ENCODE measurements at places on chromosomes 5 and 9. TPM values are rescaled to one million over a fixed set of nuclear protein-coding genes. Genes with fewer than 3 reads are reported as not detected.
A peak's percentile ranks its signal among the peaks of the same experiment; 100 is the strongest.

The GAPT gene
- polyA plus RNA-seq: 1.3 TPM

The GNA14 gene
- 6.4 TPM for polyA plus RNA-seq

The GRM6 gene
- polyA plus RNA-seq: 0.49 TPM

The ZNF883 gene
- 10.9 TPM for polyA plus RNA-seq

The CCL21 gene
- 10.0 TPM for polyA plus RNA-seq

The IFNE gene
- polyA plus RNA-seq: 0.20 TPM

The RNF183 gene
- 9.5 TPM for polyA plus RNA-seq

- no peak for DNase-seq
Measured at GRCh38 chr9:133882849-133883755, 109.0 kb downstream of the VAV2 start.

GRCh38 chr5:111755942-111756381 is 1.0 kb downstream of the NREP start:
- no peak for DNase-seq

DNA sequence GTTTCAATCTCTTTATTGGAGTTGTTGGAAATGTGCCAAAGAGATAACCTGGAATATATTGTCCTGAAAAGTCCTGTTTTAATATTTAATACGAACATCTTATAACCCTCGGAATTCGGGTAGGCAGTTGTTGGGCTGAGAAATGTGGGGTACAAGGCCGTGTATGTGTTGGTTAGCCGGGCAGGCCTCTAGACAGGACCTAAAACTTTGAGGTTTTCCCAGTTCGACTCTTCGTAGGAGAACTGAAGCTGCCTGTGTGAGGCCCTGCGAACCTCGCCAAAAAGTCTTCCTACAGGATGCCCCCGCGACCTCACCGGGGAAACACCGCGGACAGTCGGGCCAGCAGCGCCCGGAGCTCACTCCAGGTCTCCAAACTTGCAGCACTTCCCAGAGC is 583 bp upstream of the TJP2 start:
- DNase-seq: no peak

- DNase-seq: no peak
Measured at GRCh38 chr5:143737062-143737461, 74.9 kb upstream of the HMHB1 start.

DNA sequence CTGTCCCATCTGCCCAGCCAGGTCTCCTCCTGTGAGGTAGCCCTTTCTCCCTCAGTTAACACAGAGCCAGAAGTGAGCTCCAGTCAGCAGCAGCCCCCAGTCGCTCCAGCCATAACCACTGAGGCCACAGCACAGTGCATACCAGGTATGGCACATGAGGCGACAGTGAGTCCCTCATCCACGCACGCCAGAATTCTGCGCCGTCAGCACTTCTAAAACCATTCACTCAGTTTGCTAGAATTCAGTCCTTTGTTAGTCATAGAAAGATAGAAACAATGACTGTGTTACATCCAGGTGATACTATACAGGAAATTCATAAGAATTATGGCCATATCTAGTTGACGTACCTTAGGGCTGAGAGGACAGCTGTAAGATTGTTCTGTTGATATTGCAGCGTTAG is 88.5 kb downstream of the KIAA1958 start:
- DNase-seq: no peak

DNA sequence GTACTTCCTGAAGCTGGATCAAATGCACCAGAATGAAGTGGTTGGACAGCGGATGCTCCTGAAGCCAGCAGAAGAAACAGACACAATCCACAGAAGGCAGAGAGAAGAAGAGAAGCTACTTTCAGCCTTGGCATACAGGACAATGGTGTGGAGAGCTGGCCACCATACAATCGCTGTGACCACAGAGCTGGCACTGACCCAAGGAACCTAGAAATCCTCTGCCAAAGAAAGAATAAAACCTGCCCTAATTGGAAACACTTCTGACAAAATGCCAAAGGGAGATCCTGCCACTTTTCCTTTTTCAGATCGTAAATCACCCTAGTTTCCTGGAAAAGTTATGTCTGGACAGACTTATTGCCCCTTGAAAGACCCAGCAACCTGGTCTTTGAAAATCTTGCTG is 77.8 kb downstream of the BAAT start:
- no peak for DNase-seq

DNA sequence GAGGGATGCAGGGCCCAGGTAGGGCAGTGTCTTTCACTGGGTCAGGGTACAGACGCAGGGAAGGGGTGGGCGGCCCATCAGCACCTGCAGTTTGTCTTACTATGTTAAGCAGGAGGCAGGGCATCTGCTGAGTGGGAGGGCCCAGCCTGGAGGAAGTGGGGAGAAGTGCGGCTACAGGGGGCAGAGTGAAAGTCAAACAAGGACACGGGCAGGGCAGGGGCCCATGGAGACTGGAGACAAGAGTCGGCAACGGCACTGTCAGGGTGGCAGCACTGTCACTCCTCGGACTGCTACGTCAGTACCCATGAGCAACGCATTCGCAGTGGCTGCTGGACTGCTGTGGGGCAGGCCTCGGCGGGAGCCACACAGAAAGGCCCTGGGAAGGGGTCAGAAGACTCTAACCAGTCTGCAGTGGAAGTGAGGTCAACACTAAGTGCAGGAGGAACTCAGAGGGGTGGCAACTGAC is 19.7 kb downstream of the CAMSAP1 start:
- no peak for DNase-seq

GRCh38 chr5:58040846-58041245 is 419.0 kb downstream of the PLK2 start:
- DNase-seq: no peak

- DNase-seq: no peak
Measured at GRCh38 chr5:65779643-65780042, 57.6 kb downstream of the NLN start.

DNA sequence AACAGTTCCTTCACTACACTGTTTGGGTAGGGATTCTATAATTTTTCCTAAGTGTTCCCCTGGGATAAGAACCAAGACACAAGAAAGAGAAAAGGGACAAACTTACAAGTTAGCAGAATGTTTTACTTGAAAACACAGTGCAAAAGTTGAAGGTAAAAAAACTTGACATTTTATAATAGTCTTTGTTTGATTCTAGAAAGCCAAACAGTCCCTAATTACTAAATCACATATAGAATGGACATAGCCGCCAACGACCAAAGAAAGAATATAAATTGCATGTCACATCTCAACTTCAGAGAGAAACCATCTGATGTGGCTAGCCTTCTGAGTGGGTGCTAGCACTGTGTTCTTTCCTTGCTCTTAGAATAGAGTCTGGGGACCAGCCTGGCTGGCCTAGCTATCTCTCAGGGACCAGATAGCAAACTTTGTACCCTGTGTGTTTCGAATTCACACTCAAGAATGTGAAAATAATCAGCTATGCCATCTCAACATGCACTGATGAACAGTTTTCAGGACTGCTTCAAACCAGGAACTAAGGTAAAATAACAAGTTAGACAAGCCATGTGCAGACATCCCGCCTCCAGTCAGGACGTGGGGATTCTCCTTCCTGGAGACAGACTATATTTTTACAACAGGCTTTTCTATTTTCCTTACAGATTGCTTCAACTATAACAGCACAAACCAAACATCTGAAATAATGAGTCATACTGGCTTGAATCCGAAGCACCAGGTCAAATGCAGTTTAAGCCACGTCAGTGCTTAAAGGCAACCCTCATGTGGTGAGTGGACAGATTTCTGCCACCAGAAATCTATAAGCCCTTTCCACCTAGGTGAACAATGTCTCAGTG is 53.7 kb downstream of the LHFPL2 start:
- no peak for DNase-seq

- DNase-seq: no peak
Measured at GRCh38 chr9:119537138-119537537, 167.9 kb upstream of the BRINP1 start.

GRCh38 chr5:57665146-57665936 is 182.7 kb upstream of the ACTBL2 start:
- DNase-seq: no peak

DNA sequence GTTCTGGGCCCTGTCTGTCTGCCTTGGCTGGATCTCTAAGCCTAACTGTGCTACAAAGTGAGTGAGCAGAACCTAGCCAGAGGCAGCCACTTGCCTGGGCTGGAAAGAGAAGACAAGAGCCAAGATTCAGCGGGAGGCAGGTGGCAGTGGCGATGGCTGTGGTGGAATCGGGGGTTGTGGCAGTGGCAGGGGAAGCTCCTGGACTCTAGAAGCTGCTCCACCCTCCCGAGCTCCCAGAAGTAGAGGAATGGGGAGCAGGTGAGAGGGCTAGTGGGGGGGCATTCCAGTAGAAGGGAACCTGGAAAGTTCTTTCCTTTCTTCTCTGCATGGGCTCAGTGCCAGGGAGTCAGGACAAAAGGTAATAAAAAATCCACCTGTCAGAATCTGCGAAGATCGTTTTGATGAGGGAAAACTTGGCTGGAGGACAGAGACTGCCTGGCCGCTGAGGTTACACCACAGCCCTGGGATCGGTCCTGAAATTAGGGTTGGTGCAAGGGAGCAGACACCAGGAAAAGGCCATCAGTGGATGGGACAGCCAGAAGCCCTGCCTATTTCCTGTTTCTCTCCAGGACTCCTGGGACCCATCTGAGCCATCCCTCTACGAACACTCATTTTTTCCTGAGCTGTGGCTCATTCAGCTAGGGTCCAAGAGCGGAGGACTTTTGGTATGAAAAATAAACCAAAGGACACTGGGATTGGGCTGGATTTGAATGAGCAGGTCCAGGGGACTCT is 1.6 kb downstream of the CRAT start:
- DNase-seq: no peak

- no peak for DNase-seq
Measured at GRCh38 chr5:119954106-119954505, 324.7 kb downstream of the FAM170A start.

DNA sequence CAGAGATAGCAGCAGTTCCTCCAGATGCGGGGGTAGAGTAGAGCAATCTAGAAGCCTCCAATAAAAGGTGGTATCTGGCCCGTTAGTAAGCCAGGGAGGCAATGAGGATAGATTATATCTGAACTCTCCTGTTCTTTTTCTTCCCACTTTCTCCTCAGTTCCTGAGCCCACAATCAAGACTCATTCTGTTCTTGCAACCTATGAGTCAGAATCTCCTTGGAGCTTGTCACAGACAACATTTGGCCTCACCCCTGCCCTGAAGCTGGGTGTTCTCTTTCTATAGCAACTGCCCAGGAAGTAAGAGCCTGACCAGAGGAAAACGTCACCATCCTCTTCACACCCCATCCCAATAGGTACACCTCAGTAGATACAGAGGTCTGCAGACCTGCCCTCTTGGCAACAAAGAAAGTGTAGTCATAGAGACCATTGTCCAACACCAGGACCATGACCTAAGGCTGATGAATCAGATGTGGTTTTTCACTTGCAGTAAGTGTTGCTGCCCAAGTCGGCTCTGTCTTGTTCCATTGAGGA is 76.3 kb upstream of the PCA3 start:
- no peak for DNase-seq

DNA sequence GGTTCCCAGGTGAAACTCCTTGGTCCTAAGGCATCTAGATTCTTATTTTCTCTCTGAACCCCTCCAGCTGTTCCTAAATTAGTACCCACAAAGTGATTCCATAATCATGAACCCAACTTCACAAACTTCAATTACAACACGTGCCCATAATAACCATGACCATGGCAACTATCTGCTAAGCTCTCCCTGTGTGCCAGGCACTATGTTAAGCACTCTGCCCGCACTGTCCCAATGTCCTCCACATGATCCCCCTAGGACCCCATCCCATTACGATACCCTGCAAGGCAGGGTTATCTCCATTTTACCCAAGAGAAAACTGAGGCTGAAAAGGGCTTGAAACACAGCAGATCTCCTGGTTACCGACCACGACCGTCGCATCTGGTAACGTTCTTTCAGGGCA is 25.3 kb upstream of the ZNF622 start:
- DNase-seq: no peak

DNA sequence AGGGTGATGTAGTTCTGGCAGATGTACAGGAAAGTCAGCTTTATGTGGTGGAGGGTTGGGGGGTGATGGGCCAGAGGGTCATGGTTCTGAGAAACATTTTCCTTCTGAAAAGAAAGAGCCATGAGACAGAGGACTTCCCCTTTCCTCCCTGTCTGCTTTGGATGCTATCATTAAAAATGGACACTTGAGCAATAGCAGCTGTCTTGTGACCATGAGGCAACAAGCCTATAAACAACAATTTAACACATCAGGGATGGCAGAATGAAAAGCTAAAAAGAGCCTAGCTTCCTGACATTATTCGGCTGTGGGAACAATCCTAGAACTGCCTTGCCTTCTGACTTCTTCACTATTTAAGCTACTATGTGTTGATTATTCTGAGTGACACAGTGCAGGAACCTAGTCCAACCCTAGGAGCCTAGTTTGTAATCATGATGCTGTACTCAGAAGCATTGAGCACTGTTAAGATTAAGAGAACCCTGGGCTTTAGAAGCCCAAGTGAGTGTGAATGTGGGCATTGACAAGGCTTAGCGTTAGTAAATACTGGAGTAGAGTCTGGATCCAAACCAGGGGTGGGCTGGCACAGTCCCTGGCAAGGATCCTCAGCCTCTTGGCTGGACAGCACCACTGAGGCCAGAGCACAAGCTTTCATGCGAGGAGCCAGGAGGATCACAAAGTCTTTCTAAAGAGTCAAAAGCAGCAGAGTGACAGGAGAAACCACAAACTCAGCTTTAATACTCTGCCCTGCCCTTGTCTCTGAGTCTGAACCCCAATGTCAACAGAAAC is 178.5 kb upstream of the EGFLAM start:
- DNase-seq: no peak

DNA sequence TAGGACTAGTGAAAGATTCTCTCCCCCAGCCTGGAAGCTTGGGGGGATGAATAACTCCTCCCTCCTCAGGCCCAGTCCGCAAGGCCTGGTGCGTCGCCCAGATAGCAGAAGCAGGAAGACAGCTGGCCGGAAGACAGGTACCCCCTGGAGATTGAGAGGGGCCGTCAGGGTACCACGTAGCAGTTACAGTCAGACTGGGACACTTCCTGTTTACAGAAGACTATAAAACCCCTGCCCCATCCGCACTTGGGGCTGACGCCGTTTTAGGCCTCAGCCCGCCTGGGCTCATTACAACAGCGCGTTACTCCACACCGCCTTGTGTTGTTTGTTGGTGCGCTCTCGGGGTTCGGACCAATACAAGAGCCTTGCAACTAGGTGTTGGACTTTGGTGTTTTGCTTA is 15.4 kb downstream of the SEMA6A start:
- no peak for DNase-seq

DNA sequence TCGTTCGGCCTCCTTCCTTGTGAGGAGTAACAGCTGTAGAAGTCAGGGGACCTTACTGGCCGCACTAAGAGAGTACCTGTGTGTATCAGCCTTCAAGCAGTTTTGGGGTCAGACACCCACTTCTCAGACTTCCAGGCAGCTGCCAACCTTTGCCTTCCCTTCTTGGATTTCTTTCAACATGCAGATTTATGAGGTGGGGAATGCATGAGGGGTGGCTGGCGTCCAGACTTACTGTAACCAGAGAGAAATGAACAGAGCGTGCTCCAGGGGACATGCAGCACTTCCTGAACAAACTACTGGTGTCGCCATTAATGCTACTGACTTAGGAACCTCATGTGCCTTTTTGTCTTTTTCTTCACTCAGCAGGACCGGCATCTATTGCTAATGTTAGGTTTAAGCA is 46.7 kb downstream of the INSYN2B start:
- DNase-seq: peak; percentile 22
